ENCODE measurements at places on chromosomes 4 and X.
A peak's percentile ranks its signal among the peaks of the same experiment; 100 is the strongest.

GRCh38 chr4:105815701-105816100 is 79.6 kb upstream of the NPNT start:
- no peak for DNase-seq

- DNase-seq, result peak; percentile 39
These were observed 17.2 kb downstream of the XPNPEP2 start for GRCh38 chrX:129755779-129756650.

GRCh38 chrX:40845331-40845911 is 110.1 kb upstream of the MED14 start:
- no peak for DNase-seq

DNA sequence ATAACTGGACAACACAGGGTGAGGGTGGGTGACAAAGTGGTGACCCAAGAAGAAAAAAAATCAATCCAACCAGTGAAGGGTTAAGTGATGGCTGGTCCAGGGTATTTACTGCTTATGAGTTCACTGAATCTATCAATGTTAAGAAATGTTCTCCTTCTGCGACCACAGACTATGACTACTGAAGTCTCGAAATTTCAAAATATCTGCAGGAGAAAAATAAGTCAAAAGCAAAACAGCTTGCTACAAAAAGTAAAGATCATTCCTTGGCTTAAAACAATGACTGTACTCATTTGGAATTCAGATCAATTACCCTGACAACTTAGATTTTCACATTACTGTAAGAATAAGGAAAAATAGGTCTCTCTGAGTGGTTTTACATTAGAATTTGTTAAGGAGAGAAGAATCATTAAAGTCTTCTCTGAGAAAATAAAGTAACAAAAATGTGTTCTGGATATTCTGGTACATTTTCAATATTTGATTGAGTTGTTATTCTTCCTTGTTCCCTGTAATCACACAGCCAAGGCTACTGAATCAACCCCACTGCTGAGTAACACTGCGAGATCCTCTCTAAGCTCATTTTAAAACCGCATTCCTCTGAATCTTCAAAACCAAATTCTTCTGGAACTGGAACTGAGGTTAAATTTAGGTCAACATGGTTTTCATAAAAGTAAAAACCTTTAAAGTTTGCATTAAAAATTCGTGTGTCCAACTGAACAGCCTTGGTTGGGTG is 22.7 kb downstream of the SMPX start:
- no peak for DNase-seq

GRCh38 chr4:5734853-5735252 is 23.9 kb downstream of the EVC start:
- DNase-seq, result no peak

- no peak for DNase-seq
These were observed 84.9 kb upstream of the TBL1X start for GRCh38 chrX:9379697-9380551.

GRCh38 chr4:74501579-74501978 is 56.6 kb downstream of the AREG start:
- no peak for DNase-seq

GRCh38 chr4:159484864-159485263 is 382.0 kb downstream of the RAPGEF2 start:
- no peak for DNase-seq

DNA sequence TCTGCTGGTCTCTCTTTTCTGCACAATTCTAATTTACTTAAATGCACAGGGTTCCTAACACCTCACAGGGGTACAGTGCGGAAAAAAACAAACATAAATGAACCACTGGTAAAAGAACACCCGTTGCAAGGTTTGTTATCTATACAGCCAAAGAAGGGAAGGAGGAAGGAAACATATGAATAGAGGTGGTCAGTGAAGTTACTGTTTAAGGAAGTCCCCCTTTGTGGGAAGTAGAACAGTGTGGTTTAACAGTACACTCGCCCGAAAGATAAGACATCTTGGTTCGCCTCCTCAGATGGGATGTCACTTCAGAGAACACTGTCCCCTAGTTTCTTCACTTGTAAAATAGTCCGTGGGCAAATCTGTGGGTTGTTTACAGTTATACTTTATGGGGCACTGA is 57.5 kb downstream of the TEC start:
- no peak for DNase-seq

DNA sequence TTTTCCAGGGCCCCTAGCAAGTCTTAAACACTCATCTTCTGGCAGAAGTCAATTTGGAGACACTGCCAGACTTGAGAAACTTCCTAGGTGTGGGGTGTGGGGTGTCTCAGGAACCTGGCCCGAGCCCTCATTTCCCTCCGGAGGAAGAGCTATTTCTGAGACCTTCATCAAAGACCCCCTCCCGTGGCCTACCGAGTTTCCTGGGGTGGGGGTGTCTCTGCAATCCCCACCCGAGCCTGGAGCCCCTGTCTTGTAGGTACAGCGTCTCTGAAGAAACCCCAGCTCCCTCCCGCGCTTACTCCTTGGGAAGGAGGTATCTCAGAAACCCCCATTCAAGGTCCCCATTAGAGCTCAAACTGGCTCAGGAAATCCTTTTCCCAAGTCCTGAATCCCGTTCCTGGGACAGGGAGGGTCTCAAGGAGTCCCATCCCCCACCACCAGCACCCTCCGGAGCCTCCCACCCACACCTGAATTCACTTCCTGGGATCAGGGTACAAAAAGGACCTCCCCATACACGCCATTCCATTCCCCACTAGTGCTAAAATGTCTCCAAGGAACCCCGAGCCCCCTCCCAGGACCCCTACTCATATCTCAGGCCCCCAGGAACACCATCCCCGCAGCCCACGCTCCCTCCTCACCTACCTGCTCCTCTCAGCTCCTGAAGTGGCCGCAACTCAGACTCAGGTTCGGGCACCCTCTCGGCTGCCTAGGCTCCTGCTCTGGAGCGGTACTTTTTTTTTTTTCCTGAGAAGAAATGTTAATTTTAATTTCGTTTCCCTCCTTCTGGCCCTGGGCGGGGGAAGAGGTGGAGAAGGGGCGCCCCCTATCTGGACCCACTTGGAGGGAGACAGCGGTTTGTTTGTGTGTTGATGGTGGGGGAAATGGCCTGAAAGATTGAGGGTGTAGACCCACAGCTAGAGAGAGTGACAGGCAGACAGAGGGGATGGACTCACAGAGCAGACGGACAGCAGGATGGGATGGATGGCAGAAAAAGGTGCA is 1.1 kb downstream of the SLC38A5 start:
- peak; percentile 53 for DNase-seq

DNA sequence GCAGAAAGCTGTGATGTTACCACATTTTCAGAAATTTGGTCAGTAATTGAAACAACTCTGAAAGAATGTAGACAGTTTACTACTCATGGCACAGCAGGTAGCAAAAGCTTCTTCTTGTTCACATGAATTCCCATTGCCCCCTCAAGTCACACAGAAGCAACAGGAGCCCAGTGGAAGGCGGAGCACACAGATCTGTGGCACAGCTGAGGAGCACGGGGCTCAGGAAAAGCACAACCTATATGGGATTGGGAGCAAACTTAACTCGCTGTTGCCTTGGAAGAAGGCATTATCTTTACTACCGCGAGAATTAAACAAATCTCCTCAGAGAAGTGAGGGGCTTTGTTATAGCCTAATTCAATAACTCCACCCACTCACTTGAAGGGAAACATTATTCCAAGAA is 358.5 kb downstream of the SPOCK3 start:
- no peak for DNase-seq

- DNase-seq, result no peak
These were observed 53.0 kb downstream of the PTCHD1 start for GRCh38 chrX:23387550-23388184.

- DNase-seq, result no peak
These were observed 1083.1 kb upstream of the PCDH10 start for GRCh38 chr4:132065940-132066495.

DNA sequence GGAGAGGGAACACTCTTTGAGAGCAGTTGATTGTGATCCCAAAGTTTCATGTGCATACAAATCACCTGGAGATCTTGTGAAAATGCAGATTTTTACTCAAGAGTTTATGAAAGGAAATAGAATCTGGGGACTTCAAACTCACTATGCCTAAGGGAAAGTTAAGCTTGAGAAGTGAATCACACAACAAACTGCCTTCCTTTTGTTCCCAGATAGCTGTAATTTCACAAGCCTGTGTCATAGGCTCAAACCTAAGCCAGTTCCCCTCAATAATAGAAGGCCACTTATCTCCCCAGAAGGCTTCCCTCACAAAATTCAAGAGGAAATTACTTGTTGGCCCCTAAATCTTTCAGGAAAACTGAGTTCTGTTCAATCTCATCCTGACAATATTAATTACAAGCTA is 132.8 kb upstream of the MAGEB16 start:
- DNase-seq, result no peak

DNA sequence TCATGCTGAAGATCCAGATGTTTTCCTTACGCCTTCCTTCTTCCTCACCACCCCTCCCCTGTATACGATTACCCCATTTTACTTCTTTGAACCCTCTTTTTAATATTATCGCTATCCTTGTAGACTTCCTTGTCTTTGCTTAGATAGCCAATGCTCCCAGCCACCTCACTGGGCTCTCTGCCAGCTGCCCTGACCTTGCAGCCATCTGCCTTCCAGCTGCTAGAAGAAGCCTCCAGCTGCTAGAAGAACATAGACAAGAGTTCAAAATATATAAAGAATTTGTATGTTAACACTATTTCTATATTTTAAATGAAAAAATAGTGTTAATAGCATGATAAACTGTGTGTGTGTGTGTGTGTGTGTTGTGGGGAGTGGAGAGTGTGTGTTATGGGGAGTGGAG is 374.7 kb downstream of the ANKRD50 start:
- DNase-seq, result no peak

GRCh38 chr4:161883157-161883556 is 280.6 kb downstream of the FSTL5 start:
- DNase-seq, result no peak

DNA sequence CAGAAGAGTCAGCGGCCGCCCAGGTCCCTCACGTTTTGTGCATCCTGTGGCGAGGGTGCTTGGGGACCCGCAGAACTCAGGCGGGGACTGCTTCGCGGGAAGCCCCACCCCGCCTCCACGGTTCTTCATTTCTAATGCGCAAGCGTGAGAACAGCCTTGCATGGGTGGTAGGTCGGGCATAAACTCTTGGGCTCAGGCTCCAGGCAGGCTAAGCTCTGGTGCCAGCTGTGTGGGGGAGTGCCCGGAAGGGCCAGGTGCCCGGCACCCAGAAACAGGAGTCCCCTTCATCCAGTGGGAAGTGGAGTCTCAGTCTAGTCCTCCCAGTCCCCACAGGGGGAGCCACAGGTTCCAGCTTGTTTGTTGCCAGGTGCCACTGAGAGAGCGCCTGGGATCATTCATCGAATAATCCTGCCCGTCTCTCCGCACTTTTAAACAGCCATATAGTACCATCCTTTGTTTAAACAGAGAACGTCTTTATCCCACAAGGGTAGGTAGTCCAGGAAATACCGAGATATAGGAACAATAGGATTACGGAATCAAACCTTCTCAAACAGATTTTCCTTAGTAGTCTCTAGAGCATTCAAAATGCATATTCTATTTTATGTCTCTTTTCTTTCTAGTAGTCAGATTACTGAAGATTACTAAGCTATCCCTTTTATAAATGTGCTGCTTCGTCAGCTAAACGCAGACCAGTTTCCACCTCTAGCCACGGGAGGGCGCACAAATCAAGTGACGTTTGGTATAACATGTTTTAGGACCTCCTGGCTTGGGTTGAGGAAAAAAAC is 12.7 kb upstream of the RBBP7 start:
- DNase-seq, result peak; percentile 63

GRCh38 chr4:178665916-178666315 is 1223.7 kb upstream of the AGA start:
- no peak for DNase-seq

- no peak for DNase-seq
These were observed 67.5 kb downstream of the ABCG2 start for GRCh38 chr4:88090898-88091297.

DNA sequence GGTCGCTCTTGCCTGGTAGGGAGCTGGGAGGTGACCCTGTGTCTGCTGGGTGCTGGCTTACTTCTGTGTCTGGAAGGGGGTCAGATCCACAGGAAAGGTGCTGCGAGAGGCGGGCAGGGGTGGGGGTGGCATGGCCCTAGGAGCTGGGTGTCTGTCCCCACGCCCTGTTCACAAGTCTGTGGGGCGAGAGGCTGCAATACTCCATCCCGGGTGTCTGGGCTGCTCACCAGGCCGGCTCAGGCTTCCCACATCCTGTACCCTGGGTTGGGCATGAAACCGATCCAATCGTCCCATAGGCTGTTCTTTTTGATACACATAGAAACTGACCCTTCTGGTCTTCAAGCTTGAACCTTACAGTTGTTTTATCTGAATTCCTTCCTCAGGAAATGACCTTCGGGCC is 993 bp upstream of the CTAG2 start:
- no peak for DNase-seq

- DNase-seq, result no peak
These were observed 37.6 kb downstream of the ARFIP1 start for GRCh38 chr4:152817331-152817730.

All from CD4-positive, alpha-beta T cell treated with Interleukin-15 for 4 hours (primary cell).